ENCODE measurements at places on chromosomes 3 and 15.

DNA sequence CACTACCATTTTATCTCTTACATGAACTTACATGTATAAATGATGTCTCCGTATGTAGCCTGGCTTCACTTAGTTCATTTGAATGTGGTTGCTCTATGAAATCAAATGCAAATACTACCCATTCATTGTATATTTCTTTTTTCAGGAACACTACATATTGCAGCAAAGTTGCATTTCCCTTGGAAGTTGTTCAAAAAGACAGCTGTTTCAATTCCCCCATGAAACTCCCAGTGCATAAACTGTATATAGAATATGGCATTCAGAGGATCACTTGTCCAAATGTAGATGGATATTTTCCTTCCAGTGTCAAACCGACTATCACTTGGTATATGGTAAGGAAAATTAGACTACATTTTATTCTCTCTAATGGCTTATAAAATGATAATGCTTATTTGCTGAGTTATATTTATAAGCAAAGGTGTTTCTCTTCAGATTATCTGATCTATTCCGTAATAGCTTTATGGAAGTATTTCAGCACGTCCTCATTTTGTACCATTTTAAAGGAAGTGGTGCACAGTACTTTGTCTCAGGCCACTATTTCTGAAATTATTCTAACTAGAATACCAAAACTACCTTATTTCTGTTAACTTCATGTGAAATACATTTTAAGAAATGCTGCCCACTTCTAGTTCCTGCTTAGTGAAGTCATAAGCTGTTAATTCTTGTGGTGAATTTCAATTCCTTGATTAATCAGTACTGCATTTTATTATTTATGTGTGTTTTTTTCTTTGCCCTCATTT is 95.1 kb downstream of the IL1RAP start:
- DNase-seq: no peak

DNA sequence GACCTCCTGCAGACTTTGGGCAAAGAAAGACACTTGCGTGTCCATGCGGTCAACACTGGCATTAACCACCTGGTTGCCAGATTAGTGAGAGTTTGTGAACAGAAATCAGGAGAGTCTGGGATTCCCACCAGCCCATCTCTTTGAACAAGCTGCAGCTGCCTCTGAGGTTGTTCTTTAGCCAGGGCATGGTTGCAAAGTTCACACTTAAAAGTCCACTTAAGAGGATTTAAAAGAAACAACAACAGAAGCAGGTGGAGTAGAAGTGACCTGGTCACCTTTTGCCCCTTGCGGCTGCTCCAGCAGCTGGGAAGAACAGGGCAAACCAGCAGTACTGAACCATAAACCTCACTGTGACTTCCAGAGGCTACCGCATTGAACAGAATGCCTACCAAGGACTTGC is 97.3 kb downstream of the FOXB1 start:
- no peak for DNase-seq

GRCh38 chr3:138717348-138717747 is 108.8 kb downstream of the FAIM start:
- DNase-seq: no peak

GRCh38 chr15:33494306-33494705 is 183.5 kb downstream of the RYR3 start:
- DNase-seq: no peak

DNA sequence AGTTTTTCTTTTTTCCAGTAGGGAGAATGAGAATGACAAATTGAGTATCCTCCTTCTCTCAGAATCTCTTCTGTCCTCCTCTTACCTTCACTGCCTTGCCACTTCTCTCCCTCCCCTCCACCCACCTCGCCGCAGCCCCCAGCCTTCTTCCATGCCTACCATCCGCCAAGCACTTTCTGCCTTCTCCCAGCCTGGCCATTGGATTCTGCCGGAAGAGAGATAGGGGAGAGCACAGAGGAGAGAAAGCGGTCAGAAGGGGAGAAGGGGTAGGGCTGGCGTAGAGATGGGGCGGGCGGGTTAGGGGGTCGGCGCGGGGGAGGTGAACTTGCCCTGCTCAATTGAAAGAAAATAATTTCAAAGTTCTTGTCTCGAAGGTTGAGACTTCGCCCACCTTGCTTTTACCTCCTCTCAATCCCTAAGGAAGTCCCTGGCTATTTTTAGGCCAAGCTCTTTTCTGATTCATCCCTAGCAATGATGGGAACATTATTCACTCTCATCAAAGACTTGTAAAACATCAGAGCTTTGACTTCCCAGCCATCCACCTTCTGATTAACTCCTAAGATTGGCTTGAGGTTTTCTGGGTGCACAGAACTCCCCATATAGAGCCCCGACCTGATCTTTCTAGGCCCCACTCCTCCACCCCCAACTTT is 811 bp downstream of the C3orf52 start:
- no peak for DNase-seq

- DNase-seq: no peak
Observed at GRCh38 chr3:186283096-186283495, 78.9 kb downstream of the DGKG start.

- DNase-seq: no peak
Observed at GRCh38 chr3:28295898-28296490, 52.5 kb upstream of the ZCWPW2 start.

GRCh38 chr3:163364717-163365116 is 1713.6 kb downstream of the SI start:
- DNase-seq: no peak

DNA sequence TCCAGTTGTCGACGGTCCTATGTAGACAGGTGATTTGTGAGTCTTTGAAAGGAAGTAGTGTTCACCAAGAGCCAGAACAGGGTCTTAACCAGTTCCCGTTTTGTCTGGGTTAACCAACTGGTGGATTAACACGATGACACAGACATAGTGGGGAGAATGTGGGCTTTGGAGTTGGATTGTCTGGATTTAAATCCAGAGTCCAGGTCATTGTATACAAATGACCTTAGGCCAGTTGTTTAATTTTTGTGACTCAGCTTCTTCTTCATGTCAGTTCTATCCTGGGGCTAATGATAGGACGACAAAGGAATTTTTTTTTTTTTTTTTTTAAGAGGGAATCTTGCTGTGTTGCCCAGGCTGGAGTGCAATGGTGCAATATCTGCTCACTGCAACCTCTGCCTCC is 126.7 kb downstream of the LPP start:
- DNase-seq: no peak

DNA sequence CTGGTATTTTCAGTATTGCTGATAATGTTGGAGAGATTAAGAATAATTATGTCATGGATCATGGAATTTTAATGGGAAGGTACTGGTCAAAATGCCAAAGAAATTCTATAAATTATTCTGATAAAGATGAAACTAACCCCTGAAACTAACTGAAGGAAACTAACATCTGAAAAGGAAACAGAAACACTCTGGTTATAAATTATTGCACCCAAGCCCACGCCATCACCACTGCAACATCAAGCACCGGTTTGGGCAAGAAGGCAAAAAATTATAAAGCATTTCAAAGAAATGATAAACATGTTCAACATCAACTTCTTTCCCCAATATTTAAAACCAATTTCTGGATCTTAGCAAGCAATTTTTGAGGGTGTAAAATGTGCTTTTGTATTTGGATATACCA is 372.5 kb downstream of the TBC1D5 start:
- DNase-seq: no peak

DNA sequence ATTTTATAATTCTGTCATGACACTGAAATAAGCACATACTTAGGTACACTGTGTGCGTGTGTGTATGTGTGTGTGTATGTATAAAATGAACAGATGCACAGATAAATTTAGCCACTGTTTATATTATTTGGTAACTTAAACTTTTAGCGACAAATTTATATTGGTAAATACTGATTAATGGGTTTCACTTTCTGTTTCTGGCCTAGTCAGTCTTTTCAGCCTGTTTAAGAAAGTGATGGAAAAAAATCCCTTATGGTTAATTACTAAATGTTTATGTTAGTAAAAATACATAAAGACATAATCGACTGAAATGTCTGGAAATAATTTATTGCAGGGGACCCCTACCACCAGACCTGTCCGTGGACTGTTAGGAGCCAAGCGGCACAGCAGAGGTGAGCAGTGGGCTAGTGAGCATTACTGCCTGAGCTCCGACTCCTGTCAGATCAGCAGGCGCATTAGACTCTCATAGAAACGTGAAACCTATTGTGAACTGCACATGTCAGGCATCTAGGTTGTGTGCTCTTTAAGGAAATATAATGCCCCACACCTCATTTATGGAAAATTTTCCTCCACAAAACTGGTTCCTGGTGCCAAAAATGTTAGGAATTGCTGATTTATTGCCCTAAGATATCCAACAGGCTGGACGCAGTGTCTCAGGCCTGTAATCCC is 717.4 kb downstream of the SI start:
- DNase-seq: no peak

DNA sequence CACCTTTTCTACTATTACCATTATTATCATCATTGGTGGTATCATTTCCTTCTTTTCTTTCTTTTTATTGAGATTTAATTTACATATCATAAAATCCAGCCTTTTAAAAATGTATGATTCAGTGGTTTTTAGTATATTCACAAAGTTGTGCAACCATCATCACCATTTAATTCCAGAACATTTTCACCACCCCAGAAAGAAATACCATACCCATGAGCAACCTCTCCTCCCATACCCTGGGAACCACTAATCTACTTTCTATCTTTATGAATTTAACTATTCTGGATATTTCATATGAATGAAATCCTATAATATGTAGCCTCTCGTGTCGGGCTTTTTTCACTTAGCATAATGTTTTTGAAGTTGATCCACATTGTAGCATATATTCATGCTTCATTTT is 29.1 kb downstream of the AAGAB start:
- no peak for DNase-seq

- no peak for DNase-seq
Observed at GRCh38 chr15:45646220-45646619, 11.4 kb downstream of the SQOR start.

DNA sequence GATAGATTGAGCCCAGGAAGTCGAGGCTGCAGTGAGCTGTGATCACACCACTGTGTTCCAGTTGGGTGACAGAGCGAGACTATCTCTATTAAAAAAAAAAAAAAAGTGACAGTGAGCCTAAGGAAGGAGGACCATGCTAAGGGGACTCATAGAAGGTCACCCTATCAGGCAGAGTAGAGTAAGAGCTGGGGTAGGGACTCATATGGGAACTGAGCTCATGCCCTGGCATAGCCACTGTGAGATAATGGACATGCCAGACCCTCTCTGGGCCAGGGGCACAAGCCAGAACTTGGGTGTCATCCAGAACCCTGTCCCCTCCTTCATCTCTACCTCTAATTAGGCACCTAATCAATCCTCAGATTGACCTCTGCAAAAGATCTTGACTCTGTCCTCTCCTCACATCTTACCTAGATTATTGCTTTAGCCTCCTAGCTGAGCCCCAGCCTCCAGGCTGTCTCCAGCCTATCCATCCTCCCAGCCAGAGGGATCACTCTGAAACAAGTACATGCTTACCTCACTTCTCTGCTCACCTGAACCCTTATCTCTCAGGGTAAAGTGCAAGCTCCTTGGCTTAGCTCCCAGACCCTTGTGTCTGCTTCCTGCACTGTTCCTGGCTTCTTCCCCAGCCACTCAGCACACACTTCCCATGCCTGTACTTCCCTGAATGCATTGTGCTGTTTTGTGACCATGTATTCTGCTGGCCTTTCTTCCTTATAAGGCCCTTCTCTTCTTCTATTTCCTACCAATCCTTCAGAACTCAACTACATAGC is 76.4 kb downstream of the DAPK2 start:
- DNase-seq: no peak

- DNase-seq: peak; percentile 33
Observed at GRCh38 chr3:195896361-195897080, 11.8 kb downstream of the TNK2 start.

- DNase-seq: no peak
Observed at GRCh38 chr3:38006031-38006430, 15.4 kb downstream of the VILL start.

All from WERI-Rb-1 (cell line).